Small intestine (tissue), 16 donors: ENCODE measurements at places on chromosomes 13 and 19. TPM values are rescaled to one million over a fixed set of nuclear protein-coding genes. Genes with fewer than 3 reads are reported as not detected.

KLK12 gene
- polyA plus RNA-seq = 2.7 TPM

DNA sequence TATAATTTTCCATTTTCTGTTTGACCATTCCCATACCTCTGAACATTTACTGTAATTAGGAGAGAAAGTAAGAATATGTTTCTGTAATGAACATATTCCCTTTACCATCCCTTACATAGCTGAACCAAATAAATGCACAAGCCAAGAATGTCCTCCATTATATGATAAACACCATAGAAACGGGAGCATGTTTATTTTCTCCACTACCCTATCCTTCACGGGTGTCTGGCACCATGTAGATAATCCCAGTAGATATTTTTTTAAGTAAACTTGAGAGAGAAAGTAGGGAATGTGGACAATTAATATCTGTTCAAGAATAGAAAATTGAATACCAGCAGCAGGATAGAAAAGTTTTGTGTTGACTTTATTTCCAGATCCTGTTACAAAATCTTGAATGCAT is 928.4 kb downstream of the EFNB2 start:
- DNase-seq = no peak
- H3K4me1 ChIP-seq = no peaks in the 10 kb centered on the region
- no peaks in the 10 kb centered on the region for H3K27me3 ChIP-seq
- no peaks in the 10 kb centered on the region for H3K36me3 ChIP-seq

DNA sequence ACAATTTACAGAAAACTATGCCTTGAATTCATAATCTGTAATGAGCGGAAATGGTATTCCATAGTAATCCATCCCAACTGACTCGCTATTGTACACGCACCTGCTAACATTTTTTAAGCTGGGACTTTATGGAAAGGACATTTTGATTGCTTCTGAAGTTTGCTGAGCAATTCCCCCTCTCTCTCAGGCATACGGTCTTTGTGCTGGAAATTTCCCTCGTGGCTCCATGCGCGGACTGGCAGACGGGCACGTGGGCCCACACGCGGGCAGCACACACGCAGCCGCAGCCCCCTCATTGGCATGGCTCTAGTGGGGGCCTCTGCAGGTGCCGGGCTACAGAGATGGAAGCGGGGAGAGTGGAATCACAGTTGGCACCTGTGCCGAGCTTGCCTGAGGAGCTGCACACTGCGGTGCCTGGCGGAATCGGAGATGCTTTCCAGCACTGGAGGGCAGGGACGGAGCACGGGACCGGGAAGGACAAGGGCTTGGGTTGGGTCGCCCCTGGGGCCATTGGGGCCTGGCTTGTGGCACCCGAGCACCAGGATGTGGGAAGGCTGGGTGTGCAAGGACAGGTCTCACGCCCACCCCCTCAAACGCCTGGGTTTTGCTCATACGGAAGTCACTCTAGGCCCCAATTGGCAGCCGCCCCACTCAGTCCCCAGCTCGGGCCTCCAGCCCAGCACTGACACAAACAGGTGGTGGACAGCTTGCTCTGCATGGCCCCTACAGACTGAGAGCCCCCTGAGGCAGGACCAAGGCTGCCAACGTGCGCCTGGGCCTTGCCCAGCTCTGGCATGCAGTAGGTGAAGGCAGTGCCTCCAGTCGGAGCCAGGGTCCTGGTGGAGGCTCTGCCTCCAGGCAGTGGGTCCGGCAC is 30.2 kb upstream of the CCNE1 start:
- no peaks in the 10 kb centered on the region for H3K27me3 ChIP-seq
- H3K27ac ChIP-seq = no peak overlapping the region
- no peaks in the 10 kb centered on the region for H3K4me1 ChIP-seq
- H3K36me3 ChIP-seq = no peaks in the 10 kb centered on the region

- no peak for DNase-seq
- no peaks in the 10 kb centered on the region for H3K36me3 ChIP-seq
- no peak overlapping the region for H3K27ac ChIP-seq
- no peak overlapping the region for H3K4me3 ChIP-seq
- H3K4me1 ChIP-seq = no peaks in the 10 kb centered on the region
These were observed 20.6 kb upstream of the TNFSF11 start for GRCh38 chr13:42553098-42554046.

GRCh38 chr19:10637894-10638293 is 12.5 kb downstream of the SLC44A2 start:
- no peak overlapping the region for H3K27ac ChIP-seq
- peaks cover 69% of the 10 kb centered on the region for H3K36me3 ChIP-seq
- H3K4me1 ChIP-seq = no peaks in the 10 kb centered on the region
- H3K4me3 ChIP-seq = no peak overlapping the region
- no peaks in the 10 kb centered on the region for H3K27me3 ChIP-seq
- DNase-seq = no peak

- H3K27ac ChIP-seq = no peak overlapping the region
- peaks cover 25% of the 10 kb centered on the region for H3K36me3 ChIP-seq
- H3K4me1 ChIP-seq = no peaks in the 10 kb centered on the region
- H3K4me3 ChIP-seq = no peak overlapping the region
These were observed 23.8 kb downstream of the TMED1 start for GRCh38 chr19:10812196-10812595.

GRCh38 chr19:50371914-50372475 is 4.3 kb upstream of the NR1H2 start:
- no peak overlapping the region for H3K4me3 ChIP-seq
- H3K4me1 ChIP-seq = peaks cover 2% of the 10 kb centered on the region
- no peaks in the 10 kb centered on the region for H3K36me3 ChIP-seq
- H3K27ac ChIP-seq = no peak overlapping the region

DNA sequence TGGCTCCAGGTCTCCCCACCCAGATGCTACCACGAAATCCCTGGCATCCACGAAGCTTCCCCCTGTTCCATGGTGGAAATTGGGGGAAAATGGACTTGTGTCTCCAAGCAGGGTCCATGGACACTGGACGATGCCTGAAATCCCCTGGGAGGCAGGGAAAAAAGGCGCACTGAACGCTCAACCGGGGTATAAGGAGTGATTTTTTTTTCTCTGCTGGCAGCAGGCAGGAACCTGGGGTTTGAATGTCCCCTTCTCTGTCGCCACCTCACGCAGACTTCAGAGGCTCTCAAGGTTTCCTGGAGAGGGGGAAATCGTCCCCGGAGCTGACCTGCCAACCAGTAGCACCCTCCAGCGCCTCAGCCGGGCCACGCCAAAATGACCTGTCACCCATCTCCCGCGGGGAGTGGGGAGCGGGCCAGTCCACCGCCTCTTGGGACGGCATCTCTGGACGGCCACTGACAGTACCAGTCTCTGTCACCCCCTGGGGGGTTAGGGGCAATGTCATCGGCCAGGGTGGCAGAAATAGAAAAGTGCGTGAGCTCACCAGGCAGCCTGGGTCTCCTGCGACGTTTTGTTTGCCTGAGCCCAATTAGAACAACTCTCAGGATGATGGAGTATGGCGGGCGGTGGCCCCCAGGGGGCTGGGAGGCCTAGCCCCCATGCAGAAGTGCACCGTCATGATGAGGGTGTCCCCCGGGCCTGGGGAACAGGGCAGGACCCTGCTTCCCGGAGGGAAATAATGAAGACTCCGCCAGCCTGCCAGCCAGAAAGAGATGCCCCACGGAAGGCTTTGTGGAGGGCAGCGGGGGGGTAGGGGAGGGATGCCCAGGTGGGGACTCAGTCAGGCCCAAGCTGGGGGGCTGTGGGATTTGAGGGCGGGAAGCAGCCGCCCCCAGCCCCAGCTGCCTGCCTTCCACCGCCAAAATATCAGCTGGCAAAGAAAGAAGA is 2.6 kb downstream of the PTPRS start:
- no peak overlapping the region for H3K4me3 ChIP-seq
- H3K36me3 ChIP-seq = no peaks in the 10 kb centered on the region
- H3K27ac ChIP-seq = no peak overlapping the region
- peaks cover 58% of the 10 kb centered on the region for H3K27me3 ChIP-seq

DNA sequence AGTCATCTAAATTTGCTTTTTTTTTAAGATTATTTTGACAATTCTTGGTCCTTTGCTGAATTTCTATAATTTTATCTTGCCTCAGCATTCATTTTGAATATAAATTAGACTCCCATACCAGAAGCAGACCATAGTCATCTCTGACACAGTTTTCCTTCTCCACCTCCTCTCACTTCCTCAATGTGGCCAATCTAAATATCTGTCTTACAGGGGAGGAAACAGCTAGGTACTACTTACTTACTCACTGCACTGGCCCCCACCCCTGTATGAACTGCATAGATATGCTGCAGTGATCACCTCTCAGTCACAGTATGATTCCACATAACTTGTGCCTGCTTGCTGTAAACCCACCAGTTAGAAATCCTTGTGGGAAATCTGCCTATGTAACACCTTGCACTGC is 665.6 kb downstream of the FGF9 start:
- no peaks in the 10 kb centered on the region for H3K36me3 ChIP-seq
- H3K27me3 ChIP-seq = no peaks in the 10 kb centered on the region
- H3K4me1 ChIP-seq = peaks cover under 1% of the 10 kb centered on the region
- H3K27ac ChIP-seq = no peak overlapping the region
- DNase-seq = no peak

ADGRE2 gene
- 0.22 TPM for polyA plus RNA-seq

GRCh38 chr13:111882351-111882750 is 184.6 kb upstream of the SOX1 start:
- no peak for DNase-seq
- H3K27me3 ChIP-seq = no peaks in the 10 kb centered on the region
- H3K4me1 ChIP-seq = no peaks in the 10 kb centered on the region
- no peak overlapping the region for H3K4me3 ChIP-seq
- no peaks in the 10 kb centered on the region for H3K36me3 ChIP-seq

ZNF773 gene
- 1.6 TPM for polyA plus RNA-seq

DNA sequence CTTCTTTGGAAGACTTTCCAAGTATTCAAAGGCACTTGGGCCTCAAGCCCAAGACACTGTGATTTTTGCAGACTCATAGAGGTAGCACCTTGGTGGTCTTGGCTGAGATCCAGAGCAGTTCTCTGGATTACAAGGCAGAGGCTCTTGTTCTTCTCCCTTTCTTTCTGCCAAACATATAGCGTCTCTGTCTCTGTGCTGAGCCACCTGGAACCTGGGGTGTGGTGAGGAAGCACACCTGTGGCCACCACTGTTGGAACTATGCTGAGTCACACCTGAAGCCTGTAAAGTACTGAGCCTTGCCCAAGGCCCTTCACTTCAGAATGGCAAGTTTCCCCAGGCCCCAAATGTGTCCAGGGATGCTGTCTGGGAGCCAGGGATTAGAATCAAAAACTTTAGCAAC is 127.5 kb downstream of the FREM2 start:
- no peak for DNase-seq
- no peaks in the 10 kb centered on the region for H3K4me1 ChIP-seq
- H3K4me3 ChIP-seq = no peak overlapping the region
- no peak overlapping the region for H3K27ac ChIP-seq
- H3K27me3 ChIP-seq = no peaks in the 10 kb centered on the region
- no peaks in the 10 kb centered on the region for H3K36me3 ChIP-seq

DNA sequence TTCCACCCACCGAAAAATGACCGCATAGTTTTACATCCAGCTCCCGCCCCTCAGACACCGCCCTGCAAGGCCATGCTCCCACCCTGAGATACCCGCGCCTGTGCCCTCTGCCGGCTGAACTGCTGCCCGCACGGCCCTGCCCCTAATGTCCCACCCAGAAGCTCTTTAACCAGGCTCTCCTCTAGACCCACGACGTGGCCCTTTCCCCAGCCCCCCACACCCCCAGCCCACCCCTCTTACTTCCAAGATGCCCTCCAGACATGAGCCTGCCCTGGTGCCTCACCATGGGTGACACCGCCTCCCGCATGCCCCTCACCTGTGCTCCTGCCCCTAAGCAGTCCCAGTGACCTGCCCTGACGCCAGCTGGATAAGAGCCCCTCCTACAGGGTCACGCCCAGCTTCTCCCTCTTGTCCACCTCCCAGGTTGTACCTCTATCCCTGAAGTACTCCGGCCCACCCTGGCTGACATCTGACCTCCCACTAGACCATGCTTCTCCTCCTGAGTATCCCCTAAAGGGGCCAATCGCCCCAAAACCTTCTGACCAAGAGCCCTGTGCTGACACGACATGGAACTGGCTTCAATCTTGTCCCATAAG is 51.2 kb downstream of the COLGALT1 start:
- no peak overlapping the region for H3K27ac ChIP-seq
- no peaks in the 10 kb centered on the region for H3K27me3 ChIP-seq
- no peak overlapping the region for H3K4me3 ChIP-seq
- H3K4me1 ChIP-seq = no peaks in the 10 kb centered on the region
- no peak for DNase-seq
- H3K36me3 ChIP-seq = no peaks in the 10 kb centered on the region

- H3K4me1 ChIP-seq = no peaks in the 10 kb centered on the region
- H3K27me3 ChIP-seq = no peaks in the 10 kb centered on the region
- H3K27ac ChIP-seq = no peak overlapping the region
- H3K4me3 ChIP-seq = no peak overlapping the region
- no peak for DNase-seq
- no peaks in the 10 kb centered on the region for H3K36me3 ChIP-seq
These were observed 8.5 kb downstream of the FOSB start for GRCh38 chr19:45476304-45476703.
